Germinal center (tissue), 1 donor: ENCODE measurements at places on chromosomes 13 and 19.

DNA sequence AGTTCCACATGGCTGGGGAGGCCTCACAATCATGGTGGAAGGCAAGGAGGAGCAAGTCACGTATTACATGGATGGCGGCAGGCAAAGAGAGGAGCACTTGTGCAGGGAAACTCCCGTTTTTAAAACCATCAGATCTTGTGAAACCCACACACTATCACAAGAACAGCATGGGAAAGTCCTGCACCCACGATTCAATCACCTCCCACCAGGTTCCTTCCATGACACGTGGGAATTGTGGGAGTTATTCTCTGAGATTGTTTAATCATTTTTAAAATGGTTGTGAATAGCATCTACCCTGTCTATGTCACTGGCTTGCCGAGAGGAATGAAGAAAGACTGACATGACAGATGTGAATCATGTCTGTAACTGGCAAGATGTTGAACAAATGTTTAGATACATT lies 301.7 kb downstream of the HS6ST3 start:
- no peak for DNase-seq

- no peak for DNase-seq
Measured at GRCh38 chr13:23558675-23559536, 11.3 kb upstream of the TNFRSF19 start.

- no peak for DNase-seq
Measured at GRCh38 chr13:100394005-100394695, 194.4 kb downstream of the GGACT start.

GRCh38 chr13:40671956-40672764 lies 5.7 kb upstream of the FOXO1 start:
- DNase-seq, result no peak

- DNase-seq, result no peak
Measured at GRCh38 chr13:48849515-48849914, 126.2 kb upstream of the FNDC3A start.

DNA sequence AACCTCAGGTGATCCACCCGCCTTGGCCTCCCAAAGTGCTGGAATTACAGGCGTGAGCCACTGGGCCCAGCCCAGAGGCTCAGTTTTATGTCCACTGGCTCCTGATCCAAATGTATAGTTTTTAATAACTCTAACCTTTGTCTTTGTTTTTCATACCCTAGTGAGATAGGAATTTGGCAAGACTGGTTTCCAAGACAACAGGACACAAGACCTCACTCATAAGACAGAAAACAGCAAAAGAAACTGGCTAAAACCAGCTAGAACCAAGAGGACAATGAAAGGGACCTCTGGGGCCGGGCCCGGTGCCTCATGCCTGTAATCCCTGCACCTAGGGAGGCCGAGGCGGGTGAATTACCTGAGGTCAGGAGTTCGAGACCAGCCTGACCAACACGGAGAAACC lies 27.6 kb downstream of the CPT1C start:
- DNase-seq, result no peak

DNA sequence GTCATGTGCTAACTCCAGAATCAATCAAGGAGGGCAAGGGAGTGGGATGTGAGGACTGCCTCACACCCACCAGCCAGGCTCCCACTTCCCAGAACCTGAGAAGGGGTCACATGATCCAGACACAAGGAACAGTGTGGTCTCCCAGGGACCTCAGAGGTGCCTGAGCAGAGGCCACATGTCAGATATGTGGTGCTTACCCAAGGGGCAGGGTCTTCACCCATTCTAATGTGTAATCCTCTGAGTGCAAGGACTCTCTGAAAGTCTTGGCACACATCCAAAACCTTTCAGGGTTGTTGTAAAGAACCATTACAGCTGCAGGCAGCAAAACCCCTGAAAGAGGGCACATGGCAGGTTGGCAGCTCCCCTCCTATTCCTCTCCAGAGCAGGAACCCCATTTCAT lies 656.6 kb downstream of the UQCRFS1 start:
- DNase-seq, result no peak

GRCh38 chr13:27820524-27821482 lies 28.5 kb downstream of the GSX1 start:
- no peak for DNase-seq

GRCh38 chr13:40615619-40616018 lies 50.8 kb downstream of the FOXO1 start:
- DNase-seq, result no peak

DNA sequence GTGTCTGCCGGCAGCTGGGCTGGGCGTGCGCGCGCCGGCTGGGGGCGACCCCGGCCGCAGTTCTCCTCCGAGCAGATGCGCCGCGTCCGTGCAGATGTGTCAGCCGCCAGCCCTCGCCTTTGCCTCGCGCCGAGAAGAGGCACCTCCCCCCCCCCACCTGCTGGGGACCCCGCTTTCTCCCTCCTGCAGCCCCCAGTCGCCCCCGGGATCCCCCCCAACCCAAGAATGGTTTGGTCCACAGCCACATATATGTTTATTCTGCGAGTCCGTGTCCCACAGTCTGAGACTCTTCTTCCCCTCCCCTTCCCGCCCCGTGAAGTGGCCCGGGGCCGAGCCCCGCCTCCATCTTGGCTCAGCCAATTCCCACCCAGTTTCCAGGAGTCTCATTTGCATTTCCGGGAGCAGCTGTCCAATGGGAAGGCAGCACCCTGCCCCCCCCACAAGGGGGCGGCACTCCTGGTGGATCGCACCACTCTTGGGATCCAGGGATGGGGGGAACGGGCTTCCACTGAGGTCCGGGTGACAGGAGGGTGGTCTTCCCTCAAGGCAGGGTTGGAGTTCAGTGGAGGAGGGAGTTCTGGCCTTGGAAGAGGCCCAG lies 8.6 kb downstream of the ISOC2 start:
- DNase-seq, result no peak

- no peak for DNase-seq
Measured at GRCh38 chr13:29479716-29480492, 115.6 kb downstream of the SLC7A1 start.

GRCh38 chr13:59776924-59777690 lies 386.6 kb downstream of the DIAPH3 start:
- no peak for DNase-seq

- DNase-seq, result peak; percentile 31
Measured at GRCh38 chr13:108227651-108228272, 9.6 kb downstream of the ABHD13 start.

- no peak for DNase-seq
Measured at GRCh38 chr13:23966691-23967615, 69.7 kb upstream of the C1QTNF9B start.

GRCh38 chr19:43126720-43127119 lies 44.2 kb upstream of the PSG2 start:
- DNase-seq, result no peak

GRCh38 chr19:48568345-48568886 lies 16.4 kb downstream of the SULT2B1 start:
- DNase-seq, result no peak

DNA sequence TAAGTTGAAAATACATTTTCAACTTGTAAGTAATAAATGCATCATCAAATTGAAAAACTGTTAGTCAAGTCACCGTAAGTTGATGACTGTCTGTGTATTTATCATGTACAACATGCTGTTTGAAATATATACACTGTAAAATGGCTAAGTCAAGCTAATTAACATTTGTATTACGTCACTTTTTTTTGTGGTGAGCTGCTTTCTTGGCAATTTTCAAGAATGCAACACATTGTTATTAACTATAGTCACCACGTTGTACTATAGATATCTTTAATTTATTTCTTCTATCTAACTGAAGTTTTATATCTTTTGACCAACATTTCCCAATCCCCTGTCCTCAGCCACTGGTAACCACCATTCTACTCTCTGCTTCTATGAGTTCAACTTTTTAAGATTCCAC lies 57.0 kb downstream of the RBM26 start:
- no peak for DNase-seq
